ENCODE measurements at places on chromosomes 2 and 18. TPM values are rescaled to one million over a fixed set of nuclear protein-coding genes. Genes with fewer than 3 reads are reported as not detected.

Gene ADGRF3
- not detected for total RNA-seq

Gene PLEK
- 16.8 TPM for total RNA-seq

Gene VWA3B
- not detected for total RNA-seq

Gene TFCP2L1
- total RNA-seq: 0.60 TPM

Gene GCG
- total RNA-seq: not detected

Gene VAMP8
- 31.7 TPM for total RNA-seq

Gene STAT4
- total RNA-seq: 1.3 TPM

Gene GATA6
- 164 TPM for total RNA-seq

Gene CCDC121
- 4.5 TPM for total RNA-seq

GRCh38 chr18:46166261-46166970 is 62.2 kb downstream of the HAUS1 start:
- no peak overlapping the region for H3K27ac ChIP-seq
- no peaks in the 10 kb centered on the region for H3K4me1 ChIP-seq
- H3K4me3 ChIP-seq: no peak overlapping the region
- DNase-seq: no peak
- H3K36me3 ChIP-seq: no peaks in the 10 kb centered on the region

- no peaks in the 10 kb centered on the region for H3K27me3 ChIP-seq
- H3K4me3 ChIP-seq: no peak overlapping the region
- H3K27ac ChIP-seq: no peak overlapping the region
- H3K4me1 ChIP-seq: no peaks in the 10 kb centered on the region
- H3K36me3 ChIP-seq: no peaks in the 10 kb centered on the region
- DNase-seq: no peak
Measured at GRCh38 chr18:60466677-60467076, 94.1 kb upstream of the MC4R start.

- no peak overlapping the region for H3K4me3 ChIP-seq
- DNase-seq: no peak
- no peaks in the 10 kb centered on the region for H3K27me3 ChIP-seq
- H3K27ac ChIP-seq: no peak overlapping the region
- no peaks in the 10 kb centered on the region for H3K4me1 ChIP-seq
Measured at GRCh38 chr2:102837626-102838198, 75.9 kb downstream of the TMEM182 start.

DNA sequence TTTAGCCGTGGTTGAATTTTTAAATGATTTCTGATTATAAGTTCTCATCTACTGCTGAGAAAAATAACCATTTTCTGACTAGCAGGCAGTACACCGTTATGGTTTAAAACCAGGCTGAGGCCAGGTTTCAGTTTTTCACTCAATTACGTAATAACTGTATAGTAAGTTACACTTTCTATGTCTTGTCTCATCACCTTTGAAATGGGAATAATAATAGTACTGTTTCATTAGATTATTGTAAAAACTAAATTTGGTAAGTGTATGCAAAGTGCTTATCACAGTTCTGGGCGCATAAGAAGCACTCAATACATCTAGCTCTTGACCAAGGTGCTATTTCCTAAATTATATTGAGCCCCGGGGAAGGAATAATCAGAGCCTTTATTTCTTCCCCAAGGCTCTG is 76.8 kb downstream of the LIMS1 start:
- H3K4me1 ChIP-seq: peaks cover 34% of the 10 kb centered on the region
- H3K27me3 ChIP-seq: no peaks in the 10 kb centered on the region
- no peak overlapping the region for H3K4me3 ChIP-seq

DNA sequence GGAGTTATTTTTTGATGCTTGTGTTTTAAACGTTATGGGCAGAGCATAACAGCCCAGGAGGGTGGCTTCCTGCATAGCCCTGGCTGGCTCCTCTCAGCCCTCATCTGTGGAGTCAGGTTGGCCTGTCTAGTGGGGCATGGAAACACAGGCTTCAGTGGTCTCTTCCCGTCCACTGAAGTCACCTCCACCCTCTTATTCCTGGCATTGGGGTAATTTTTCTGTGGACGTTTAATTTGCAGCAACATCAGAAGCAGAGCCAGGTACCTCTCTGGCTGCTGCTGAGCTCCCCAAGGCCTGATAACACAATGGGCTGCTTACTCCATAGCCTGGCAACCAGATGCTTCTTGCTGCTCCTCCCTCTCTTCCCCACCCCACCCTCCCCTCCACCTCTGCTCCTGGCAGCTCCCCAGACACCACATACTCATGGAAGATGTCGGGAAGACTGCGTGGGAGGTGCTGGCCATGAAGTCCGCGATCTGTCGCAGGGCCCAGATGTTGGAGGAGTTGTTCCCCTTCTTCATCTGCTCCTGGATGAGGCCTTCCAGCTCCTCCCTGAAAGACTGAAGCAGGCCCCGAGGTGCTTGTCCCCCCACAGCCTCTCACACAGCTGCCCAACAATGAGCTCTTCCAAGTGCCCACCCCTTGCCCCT is 64.0 kb downstream of the ADD2 start:
- H3K27ac ChIP-seq: no peak overlapping the region
- no peaks in the 10 kb centered on the region for H3K27me3 ChIP-seq
- no peak for DNase-seq
- no peak overlapping the region for H3K4me3 ChIP-seq

- DNase-seq: peak; percentile 73
- peak overlapping the region; percentile 93 for H3K27ac ChIP-seq
- no peak overlapping the region for H3K4me3 ChIP-seq
- no peaks in the 10 kb centered on the region for H3K36me3 ChIP-seq
Measured at GRCh38 chr18:58223717-58224424, 179.8 kb downstream of the NEDD4L start.

GRCh38 chr18:23384778-23385736 is 68.0 kb upstream of the RIOK3 start:
- H3K4me1 ChIP-seq: no peaks in the 10 kb centered on the region
- no peaks in the 10 kb centered on the region for H3K36me3 ChIP-seq
- no peak overlapping the region for H3K27ac ChIP-seq
- no peak overlapping the region for H3K4me3 ChIP-seq
- no peak for DNase-seq

DNA sequence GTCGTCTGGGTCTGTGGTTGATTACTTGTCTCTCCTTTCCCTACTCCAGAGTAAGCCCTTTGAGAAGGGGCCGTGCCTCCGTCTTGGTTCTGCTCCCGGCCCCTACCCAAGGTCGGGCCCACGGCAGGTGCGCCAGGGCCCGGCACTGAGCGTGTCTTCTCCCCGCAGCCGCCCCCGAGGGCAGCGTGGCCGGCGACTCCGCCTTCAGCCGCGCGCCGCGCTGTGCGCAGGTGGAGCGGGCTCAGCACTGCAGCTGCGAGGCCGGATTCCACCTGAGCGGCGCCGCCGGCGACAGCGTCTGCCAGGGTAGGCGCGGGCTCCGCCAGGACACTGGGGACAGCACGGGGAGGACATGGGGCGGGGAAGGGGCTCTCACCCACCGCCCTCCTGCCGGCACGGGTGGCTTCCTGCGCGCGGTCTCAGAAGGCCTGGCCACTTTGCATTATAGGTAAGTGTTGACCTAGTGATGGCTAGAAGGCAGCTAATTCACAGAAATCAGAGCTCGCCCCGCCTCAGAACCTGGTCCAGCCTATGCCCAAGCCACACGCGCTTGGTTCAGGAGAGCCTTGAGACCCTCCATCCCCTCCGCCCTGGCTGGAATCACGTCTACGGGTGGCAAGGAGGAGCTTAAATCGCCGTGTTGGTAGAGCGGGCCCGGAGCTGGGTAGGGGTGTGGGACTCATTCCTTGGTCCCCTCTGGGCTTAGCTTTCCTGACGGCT is 43.5 kb downstream of the FBLN7 start:
- H3K4me3 ChIP-seq: no peak overlapping the region
- H3K27me3 ChIP-seq: peaks cover 13% of the 10 kb centered on the region
- H3K27ac ChIP-seq: no peak overlapping the region
- H3K36me3 ChIP-seq: no peaks in the 10 kb centered on the region

- no peak overlapping the region for H3K27ac ChIP-seq
- H3K4me3 ChIP-seq: no peak overlapping the region
- H3K4me1 ChIP-seq: peaks cover 8% of the 10 kb centered on the region
- peaks cover 22% of the 10 kb centered on the region for H3K36me3 ChIP-seq
Measured at GRCh38 chr2:27135478-27135955, 1.1 kb upstream of the PREB start.

- peak; percentile 39 for DNase-seq
- H3K27me3 ChIP-seq: no peaks in the 10 kb centered on the region
- no peaks in the 10 kb centered on the region for H3K36me3 ChIP-seq
Measured at GRCh38 chr2:114119862-114120261, 230.0 kb downstream of the ACTR3 start.

DNA sequence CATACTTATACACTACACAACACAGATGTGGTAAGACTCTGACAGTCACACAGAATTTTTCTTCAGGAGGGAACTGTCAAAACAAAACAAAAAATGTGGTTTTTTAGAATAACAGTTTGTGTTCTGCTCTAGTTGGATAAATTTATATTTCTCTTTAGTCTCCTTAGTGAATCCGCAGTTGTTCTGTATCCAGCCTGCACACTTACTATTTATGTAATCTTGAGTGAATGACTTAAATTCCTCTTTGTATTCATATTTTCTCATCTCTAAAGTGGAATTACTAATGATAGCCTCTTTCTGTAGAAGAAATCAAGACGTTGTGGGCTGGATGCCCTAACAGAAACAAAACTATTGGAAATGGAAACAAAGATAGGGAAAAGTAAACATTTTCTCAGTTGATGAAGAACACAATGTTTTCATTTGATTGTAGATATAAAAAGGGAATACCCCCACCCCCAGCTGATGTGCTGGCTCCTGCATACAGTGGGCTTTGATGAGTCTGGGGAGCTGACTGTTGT is 375.2 kb downstream of the TRIB2 start:
- H3K36me3 ChIP-seq: no peaks in the 10 kb centered on the region
- H3K27ac ChIP-seq: no peak overlapping the region
- no peaks in the 10 kb centered on the region for H3K27me3 ChIP-seq
- DNase-seq: no peak

DNA sequence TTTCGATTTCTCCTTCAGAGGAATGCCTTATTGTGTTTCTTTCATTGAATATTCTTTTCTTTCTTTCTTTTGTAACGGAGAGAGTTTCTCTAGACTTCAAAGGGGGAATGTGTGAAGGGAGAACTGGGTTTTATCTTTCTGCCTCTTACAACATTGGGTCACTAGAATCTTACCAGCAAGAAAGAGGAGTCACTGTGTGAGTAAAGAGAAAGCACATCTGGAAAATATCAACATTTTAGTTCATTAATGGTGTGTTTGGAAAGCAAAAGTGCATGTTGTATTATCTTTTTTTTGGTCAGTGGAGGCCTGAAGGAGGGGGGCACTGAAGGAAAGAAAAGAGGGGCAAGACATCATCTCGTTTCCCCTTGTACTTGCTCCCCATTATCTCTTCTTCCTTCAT is 86.6 kb upstream of the THOC1 start:
- no peaks in the 10 kb centered on the region for H3K4me1 ChIP-seq
- no peak overlapping the region for H3K4me3 ChIP-seq
- no peaks in the 10 kb centered on the region for H3K36me3 ChIP-seq
- DNase-seq: no peak
- H3K27me3 ChIP-seq: no peaks in the 10 kb centered on the region
- no peak overlapping the region for H3K27ac ChIP-seq

DNA sequence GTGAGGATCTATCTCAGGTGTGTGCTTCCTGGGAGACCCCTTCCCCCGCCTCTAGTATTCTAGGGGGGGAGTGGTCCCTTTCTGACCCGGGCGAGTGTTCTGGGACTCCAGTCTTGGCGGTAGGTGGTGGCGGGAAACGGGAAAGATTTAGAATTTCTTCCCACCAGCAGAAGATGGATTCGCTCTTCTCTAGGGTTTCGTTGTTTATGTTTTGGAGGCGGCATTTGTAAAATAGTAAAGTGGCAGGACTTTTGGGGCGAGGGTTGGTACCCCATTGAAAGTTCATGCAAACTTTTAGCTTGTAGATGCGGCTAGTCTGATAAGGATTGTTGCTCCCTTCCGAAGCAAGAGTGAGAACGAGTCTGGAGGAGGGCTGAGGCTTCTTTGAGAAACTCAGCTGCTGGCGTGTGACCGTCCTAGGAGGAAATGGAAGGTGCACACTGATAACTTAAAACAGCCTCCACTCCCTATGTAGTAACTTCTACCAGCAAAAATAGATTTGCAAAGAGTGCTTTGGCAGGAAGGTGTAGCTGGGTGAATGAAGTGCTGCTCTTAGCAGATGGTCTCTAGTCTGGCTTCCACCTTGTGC is 412 bp downstream of the GPD2 start:
- no peak for DNase-seq
- H3K4me1 ChIP-seq: peaks cover 24% of the 10 kb centered on the region
- H3K36me3 ChIP-seq: no peaks in the 10 kb centered on the region
- peak overlapping the region; percentile 69 for H3K4me3 ChIP-seq

- no peaks in the 10 kb centered on the region for H3K27me3 ChIP-seq
- DNase-seq: no peak
- H3K4me1 ChIP-seq: peaks cover 8% of the 10 kb centered on the region
- no peaks in the 10 kb centered on the region for H3K36me3 ChIP-seq
Measured at GRCh38 chr2:235504441-235505180, 10.8 kb downstream of the AGAP1 start.

GRCh38 chr2:42847596-42848151 is 55.3 kb upstream of the HAAO start:
- no peak for DNase-seq
- H3K36me3 ChIP-seq: no peaks in the 10 kb centered on the region
- H3K4me3 ChIP-seq: no peak overlapping the region
- no peaks in the 10 kb centered on the region for H3K27me3 ChIP-seq

- no peak overlapping the region for H3K27ac ChIP-seq
- H3K36me3 ChIP-seq: no peaks in the 10 kb centered on the region
- H3K27me3 ChIP-seq: no peaks in the 10 kb centered on the region
Measured at GRCh38 chr2:207082619-207083018, 83.1 kb downstream of the KLF7 start.

DNA sequence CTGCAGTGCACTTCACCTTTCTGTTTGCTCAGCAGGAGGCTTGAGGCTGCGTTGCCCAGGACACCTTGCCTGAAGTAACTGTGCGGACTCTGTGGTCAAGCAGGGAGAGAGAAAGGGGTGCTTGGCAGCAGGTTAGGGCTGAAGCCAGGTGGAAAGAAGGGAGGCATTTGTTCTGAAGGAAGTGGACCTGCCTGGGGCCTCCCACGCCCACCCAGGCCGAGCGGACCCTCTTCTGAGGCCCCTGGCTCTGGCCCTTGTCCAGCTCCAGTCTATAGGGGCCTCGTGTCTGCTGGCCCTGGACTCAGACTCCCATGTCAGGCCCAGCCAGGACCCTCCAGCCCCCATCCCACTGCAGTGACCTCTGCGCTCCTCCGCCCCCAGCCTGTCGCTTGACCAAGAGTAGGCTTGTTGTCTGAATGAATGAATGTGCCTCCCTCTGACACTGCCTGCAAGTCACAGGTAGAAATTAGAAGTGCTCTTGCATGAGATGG is 2.5 kb downstream of the SNED1 start:
- H3K36me3 ChIP-seq: no peaks in the 10 kb centered on the region
- no peaks in the 10 kb centered on the region for H3K27me3 ChIP-seq
- peaks cover 26% of the 10 kb centered on the region for H3K4me1 ChIP-seq
- no peak overlapping the region for H3K27ac ChIP-seq

GRCh38 chr2:122322815-122323214 is 567.4 kb downstream of the TSN start:
- no peaks in the 10 kb centered on the region for H3K27me3 ChIP-seq
- no peaks in the 10 kb centered on the region for H3K4me1 ChIP-seq
